ENCODE measurements at places on chromosomes 1 and 21.
A peak's percentile ranks its signal among the peaks of the same experiment; 100 is the strongest.

DNA sequence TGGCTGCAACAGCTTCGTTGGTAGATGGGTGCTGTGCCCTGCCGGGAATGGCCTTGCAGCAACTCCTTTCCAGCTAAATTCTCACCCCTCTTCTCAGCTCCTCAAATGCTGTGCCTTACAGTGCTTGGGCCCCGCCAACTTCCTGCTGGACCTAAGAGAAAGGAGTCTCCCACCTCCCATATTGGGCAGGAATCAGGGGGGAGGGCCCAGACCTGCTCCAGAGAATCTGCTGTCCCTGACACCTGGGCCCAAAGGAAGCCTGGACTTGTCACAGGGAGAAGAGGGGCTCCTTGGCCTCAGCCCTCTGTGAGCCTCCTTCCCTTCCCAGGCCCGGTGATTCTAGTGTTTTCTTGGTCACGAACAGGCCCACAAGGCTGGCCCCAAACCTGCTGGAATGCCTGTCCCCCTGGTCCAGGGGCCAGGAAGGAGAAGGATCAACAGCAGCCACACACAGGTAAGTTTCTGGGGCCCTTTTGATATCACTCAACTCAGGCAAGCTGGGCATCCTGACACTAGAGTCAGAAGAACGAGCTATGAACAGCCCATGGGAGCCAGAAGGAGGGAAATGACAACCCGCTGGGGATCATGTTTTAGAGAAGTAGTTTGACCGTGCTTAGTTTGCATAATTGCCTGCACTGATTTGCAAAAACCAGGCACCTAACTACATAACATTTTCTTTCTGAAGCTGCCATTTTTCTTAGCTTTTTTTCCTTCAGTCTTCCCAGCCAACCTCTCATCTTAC is 86.2 kb downstream of the CD247 start:
- no peak for DNase-seq

DNA sequence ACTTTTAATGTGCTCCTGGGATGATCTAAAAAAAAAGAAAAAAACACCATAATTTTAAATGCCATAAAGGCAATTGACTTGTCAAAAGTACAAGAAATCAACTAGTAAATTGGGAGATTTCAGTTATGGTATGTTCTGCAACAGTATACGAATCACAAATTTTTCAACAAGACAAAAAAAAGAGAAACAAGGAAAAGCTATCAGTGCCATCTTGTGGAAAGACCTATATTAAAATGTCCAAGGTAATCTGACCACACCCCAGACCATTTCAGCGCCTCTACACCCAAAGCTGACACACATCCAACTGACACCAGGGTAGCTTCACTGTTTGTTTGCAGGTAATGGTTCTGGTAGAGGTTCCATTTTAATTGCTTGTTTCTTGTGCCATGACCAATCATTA is 5.0 kb upstream of the DUSP23 start:
- DNase-seq: no peak

GRCh38 chr1:115807723-115808122 is 33.2 kb downstream of the NHLH2 start:
- DNase-seq: peak; percentile 55

GRCh38 chr1:200437556-200438203 is 27.8 kb upstream of the ZNF281 start:
- no peak for DNase-seq

DNA sequence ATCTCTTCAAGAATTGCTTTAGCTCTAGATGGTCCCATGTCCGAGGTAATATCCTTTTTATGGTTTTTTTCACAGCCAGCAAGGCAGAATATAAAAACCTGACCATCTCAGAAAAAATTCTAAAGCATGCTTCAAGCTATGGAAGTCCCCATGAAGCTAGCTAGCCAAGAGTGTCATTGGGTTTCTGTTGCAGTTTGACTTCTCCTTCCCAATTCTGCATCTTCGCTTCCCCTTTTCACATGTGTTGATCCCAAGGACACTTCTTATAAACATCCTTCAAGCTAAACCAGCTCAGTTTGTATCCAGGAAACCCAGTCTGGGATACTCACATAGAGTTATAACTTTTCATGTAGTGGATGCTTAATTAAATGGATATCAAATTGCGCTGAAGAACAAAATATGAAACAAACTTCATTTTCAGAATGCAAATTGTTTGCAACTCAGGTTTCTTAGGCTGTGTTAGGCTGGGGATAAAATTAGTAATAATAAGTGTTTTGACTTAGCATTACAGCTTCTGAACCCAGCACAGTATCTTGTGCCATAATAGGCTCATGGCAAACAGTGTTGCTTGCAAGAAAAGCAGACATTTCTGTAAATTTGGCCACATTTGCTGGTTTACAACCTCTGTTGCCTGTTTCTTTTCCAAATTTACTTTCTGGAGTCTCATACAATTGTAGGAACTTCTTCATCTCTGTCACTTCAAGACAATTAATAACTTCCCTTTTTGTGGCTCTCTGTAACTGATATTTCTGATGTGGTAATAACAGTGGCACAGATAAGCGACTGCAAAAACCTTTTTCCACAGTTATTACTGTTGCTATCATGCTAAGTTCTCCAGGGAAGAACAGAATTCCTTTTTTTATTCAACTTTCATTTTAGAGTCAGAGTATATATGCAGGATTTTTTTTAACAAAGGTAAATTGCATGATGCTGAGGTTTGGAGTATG is 53.2 kb downstream of the NCAM2 start:
- no peak for DNase-seq

- no peak for DNase-seq
These were observed 55.1 kb downstream of the PRDX6 start for GRCh38 chr1:173532237-173532636.

DNA sequence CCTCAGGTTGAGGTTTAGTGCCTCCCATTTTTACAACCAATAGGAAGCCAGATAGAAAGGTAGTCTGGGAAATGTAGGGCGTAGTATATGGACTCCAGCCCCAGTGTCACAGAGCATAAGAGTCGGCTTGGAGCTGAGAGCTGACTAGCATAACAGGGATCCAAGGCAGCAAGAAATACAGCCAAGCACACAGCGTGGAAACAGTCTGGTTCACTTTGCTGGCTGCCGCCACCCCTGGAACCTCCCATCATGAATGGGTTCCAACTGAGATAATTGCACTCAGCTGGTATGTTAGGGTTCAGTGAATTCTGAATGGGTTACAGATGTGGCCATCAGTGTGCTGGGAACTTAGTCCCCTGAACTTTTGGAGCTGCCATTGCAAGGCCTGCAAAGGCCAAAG is 76.7 kb upstream of the GPR88 start:
- DNase-seq: no peak

DNA sequence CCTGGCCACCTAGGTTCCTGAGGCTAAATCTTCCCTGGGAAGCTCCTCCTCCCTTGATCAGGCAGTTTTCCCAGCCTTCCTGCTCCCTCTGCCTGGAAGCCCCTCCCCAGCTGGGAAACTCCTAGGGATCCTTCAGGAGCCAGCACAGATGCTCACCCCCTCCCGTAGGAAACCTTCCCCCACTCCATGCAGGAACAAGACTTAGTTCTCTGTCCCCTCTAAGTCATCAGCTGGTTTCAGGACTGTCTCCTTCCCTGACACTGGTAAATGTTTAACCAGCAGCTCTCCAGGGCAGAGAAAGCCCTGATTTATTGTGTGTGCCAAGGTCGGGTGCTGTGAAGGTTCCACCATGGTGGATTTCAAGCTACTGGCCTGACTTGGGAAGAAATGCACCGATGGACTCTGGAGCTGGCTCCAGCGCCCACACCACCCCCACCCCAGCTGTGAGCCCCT is 25.0 kb downstream of the TTC39A start:
- DNase-seq: no peak

DNA sequence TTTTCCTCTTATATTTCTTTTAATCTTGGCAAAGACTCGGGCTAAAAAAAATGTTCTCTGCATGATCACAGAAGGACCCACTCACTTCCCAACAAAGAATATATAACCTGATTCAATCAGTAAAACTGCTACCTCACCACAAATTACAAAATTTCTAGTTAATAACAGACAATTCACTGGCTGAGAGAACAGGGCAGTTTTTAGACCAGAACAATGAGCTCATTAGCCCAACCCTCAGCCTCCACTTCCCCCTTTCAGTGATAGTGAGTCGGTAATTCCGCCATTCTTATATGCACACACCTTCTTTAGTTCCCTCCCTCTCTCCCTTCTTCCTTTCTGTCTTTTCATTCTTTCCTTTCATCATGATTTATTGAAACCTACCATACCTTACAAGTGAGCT is 8.9 kb downstream of the SIPA1L2 start:
- no peak for DNase-seq

DNA sequence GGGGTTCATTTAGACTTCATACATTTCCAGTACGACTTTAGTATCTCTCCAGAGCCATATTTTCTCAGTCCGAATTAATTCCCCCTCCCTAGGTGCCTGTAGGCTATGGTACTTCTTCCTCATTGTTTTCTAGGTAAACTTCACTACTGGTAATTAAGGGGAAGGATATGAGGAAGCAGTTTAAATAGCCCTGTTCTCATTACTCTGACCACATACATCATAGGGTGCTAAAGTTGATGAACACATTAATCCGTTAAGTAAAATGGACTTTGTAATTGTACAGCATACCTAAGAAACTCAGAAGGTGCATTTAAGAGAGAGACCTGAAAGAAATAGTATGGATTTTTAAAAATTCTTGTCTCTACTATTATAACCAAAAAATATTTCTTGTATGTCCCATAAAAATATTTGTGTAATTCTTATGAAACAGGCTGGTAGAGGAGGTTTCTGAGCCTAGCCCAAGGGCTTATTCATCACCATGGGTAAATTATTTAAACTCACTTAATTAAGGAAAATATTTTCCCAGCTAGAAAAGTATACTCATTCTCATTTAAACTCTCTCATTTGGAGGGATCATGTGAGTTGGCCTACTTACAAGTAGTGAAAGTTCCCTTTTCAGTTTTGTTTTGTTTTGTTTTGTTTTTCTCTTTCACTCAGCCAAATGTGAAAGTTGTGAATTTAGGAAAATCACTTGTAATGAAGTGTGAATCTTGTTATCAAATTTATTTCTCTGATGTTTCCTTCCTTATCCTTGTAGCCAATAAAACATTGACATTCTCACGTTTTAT is 2.0 kb downstream of the PRMT6 start:
- DNase-seq: no peak

GRCh38 chr1:93716163-93716562 is 34.5 kb upstream of the BCAR3 start:
- DNase-seq: no peak

DNA sequence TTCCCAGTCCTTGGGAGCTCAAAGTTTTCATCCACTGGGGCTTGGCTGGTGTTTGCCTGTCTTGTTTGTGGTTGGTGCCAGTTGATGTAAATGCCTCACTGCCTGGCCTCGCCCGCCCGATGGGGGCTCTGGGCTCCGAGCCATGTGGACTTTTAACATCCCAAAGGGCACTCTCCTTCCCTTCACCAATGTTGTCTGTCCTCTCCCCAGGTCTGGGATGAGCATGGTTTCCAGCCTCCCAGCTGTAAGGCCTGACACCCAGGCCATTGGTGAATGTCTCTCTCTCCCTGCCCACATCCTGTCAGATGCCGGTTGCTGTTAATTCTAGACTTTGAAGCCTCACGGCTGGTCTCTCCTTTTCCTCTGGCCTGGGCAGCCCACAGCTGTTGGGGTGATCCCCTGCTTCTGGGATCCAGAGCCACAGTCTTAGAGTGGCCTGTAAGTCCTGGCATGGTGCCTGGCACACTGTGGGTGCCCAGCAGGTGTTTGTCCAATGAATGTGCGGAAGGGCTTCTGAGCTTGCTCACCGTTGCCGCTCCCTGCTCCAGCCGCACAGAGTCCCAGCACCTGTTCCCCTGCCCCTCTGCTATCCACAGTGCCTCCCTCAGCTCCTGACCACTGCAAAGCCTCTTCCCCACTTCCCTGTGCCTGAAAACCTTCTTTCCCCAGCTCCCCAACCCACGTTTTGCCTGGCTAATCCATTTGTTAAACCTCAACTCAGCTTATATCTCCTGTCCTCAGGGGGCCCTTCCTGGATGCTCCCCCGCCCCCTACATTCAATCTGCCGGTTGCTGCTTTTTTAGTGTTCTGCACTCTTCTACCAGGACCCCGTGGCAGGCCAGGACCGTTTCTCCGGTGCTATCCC is 3.3 kb upstream of the C1orf174 start:
- no peak for DNase-seq

- DNase-seq: no peak
These were observed 37.6 kb downstream of the ETS2 start for GRCh38 chr21:38843379-38843778.

GRCh38 chr1:21594501-21594900 is 74.7 kb downstream of the RAP1GAP start:
- no peak for DNase-seq

DNA sequence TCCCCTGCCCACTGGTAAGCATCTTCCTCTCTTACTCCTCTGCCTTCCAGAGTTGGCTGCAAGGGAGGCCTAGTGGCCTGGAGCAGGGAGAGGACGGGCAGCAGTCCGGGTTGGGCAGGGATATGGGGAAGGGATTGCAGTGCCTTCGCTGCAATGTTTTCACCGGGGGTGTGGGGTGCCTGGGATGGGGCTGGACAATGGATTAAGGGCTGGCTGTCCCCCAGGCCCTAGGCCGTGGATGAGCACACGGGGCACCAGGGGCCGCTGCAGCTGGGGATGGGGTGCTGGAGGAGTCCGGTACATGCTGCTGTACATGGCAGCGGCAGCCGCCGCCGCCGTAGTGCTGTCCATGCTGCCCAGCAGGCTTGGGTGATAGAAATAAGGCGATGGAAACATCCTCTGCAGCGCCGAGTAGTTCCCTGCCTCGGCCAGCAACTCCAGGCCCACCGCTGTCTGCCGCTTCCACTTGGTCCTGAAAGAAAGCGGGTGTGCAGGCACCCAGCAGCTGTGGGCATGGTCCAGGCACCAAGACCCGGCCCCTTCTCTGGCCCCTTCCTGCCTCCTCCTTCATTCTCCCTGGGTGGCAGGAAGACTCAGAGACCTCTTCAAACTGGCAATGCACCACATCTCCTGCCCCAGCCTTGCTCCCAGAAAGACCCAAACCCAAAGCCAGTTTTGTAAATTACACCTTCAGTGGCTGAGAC is 4.8 kb downstream of the BARHL2 start:
- DNase-seq: no peak

GRCh38 chr21:20215959-20216358 is 782.2 kb upstream of the NCAM2 start:
- no peak for DNase-seq

DNA sequence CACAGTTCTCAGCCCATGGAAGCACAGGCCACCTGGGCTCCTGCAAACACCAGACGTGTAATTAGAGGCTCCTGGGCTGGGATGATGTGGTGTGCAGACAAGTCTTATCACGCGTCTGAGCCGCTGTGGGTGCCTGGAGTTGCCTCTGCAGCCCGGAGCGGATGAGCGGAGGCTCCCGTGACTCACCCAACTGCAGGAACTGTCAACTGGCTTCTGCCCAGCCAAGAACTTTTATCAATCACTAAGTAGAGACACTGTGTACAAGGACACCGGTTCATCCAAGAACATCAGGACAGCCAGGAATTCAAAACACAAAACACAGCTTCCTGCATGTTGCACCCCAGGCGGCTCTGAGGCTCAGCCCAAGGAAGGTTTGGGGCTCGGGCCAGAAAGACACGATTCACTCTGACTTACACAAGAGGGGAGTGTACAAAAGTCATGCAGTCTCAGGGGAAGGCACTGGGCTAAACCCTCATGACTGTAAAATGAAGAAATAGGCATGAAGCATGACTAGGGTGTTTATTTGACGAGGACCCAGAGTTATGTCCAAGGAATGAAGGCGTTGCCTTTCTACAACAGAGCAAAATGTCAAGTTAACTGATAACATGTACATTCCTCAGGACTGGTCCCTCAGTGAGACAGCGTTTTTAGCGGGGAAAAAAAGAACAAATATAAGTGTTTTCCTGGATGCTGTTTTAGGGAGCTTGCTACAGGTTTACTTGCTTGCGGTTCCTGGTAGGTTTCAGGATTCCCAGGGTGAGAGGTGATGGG is 21.1 kb downstream of the ERRFI1 start:
- peak; percentile 68 for DNase-seq

GRCh38 chr1:59738152-59738551 is 76.6 kb upstream of the HOOK1 start:
- DNase-seq: no peak

Data from kidney capillary endothelial cell (primary cell).